ENCODE measurements at places on chromosomes 7 and 10.

DNA sequence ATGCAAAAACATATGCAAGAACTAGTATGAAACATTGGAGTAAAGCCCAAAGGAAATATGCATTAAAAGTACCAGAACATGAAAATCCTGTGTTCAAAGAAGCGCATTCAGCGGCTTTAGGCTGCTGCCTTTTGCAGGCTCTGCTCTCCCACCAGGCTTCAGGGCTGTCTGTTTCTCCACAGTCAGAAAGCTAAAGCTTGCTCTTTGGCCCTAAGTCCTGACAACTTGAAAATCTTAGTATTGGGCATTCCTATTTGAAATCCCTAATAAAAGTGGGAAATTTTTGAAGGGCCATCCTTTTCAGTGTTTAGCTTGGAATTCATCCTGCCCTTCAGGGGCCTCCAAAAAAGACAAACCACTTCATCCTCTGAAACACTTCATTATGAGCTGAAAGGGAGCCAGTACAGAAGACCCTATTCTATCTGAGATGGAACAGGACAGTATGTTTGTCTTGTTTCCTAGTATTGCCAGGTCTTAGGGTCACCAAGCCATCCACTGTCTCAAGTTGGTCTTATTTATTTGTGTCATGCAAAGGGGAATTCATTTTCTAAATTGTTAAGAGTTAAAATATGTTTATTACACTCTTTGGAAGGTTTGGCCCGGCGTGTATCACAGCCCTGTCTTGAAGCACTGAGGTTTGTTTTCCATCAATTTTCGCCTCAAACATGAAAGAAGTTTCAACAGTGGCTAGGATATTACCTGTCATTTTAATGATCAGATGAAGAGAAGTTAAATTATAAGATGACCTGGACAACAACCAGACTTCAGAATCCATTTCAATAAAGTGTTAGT lies 326.3 kb upstream of the BMPER start:
- DNase-seq, result no peak

GRCh38 chr10:6211341-6211670 lies 8.6 kb downstream of the PFKFB3 start:
- no peak for DNase-seq

GRCh38 chr7:22654831-22655230 lies 72.2 kb upstream of the IL6 start:
- DNase-seq, result no peak

DNA sequence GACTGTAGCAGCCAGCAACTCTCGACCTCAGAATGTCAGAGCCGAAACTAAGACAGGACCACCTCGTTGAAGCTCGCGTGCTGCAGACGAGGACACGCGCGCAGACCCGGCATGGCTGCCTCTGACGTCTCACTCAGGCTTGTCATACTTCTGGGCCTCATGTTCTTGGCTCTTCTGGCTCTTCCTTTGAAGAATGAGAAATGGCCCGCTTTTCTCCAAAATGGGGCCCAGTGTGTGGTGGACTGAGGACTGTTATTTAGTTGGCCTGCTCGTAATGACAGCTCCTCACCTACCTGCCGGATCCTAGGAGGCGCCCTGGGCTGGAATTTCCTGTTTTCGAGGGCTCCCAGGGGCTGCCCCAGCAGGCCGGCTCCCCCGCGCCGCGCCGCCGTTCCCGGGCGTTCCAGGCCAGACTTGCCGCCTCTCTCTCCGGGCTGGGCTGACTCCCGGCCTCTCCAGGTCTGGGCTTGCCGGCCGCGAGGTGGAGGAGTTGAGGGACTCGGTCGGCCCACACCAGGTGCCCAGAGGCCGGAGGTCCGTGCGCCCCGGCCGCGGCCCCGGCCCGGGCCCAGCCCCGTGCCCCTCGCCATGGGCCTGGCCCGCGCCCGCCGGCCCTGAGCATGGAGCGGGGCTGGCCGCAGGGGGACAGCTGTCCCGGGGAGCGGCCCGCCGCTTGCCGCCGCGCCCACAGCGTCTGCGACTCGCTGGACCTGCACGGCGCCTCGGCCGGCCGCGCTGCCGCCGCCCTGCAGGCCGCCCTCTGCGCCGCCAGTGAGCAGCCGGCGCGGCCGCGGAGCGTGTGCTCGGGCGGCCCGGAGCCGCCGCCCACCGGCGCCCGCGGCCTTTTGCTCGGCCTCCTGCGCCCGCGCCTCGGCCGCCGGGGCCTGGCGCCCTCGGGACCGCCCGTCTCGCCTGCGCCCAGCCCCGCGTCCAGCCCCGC lies 28.1 kb downstream of the AGAP3 start:
- no peak for DNase-seq

- DNase-seq, result peak; percentile 67
These were observed 16.1 kb downstream of the OGDH start for GRCh38 chr7:44622342-44623151.

Data from CD4-positive, alpha-beta T cell treated with Interleukin-15 for 4 hours (primary cell).